NCI-H1105 (cell line): ENCODE measurements at places on chromosomes 2 and 18.
A peak's percentile ranks its signal among the peaks of the same experiment; 100 is the strongest.

GRCh38 chr2:215498431-215498830 is 62.6 kb upstream of the FN1 start:
- no peak for DNase-seq

GRCh38 chr2:69125816-69126215 is 112.8 kb downstream of the ANTXR1 start:
- no peak for DNase-seq

- no peak for DNase-seq
These were observed 48.3 kb downstream of the TTC21B start for GRCh38 chr2:165905269-165905668.

GRCh38 chr18:78010363-78010762 is 760.7 kb downstream of the GALR1 start:
- no peak for DNase-seq

GRCh38 chr2:159064446-159065301 is 96.2 kb downstream of the TANC1 start:
- DNase-seq, result no peak

- no peak for DNase-seq
These were observed 277.7 kb upstream of the HNRNPA3 start for GRCh38 chr2:176934869-176935415.

DNA sequence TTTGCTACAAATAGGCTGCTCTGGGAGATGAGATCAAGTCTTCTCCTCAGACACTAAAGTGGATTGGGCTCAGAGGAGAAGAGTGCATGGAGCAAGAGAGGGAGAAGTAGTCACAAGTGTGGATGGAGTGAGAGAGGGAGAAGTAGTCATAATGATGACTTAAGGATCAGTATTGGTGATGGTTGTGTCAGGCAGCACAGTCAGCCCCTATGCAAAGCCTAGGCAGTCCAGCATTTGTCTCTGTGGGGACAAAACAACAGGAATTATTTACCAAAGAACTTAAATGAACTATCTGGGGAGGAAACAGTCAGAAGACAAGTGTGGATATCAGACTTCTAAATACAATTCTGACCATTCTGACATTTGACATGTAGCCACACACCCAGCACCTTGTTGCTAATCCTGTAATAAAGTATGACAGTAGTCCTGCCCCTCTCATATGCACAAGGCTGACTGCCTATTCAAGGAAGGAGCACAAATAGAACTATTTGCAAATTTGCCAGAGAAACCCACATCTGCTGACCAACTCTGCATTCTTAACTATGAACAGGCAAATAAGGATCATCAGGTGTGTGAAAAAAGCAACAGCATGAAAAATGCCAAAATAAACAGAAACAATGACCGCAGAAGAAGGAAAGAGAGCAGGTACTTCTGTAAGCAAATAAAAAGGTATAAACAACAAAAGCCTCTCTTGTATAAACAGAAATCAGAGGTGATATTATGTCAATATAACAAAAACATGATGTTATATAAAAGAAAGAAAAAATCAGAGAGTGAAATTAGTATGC is 1597.9 kb upstream of the ACVR2A start:
- DNase-seq, result no peak

DNA sequence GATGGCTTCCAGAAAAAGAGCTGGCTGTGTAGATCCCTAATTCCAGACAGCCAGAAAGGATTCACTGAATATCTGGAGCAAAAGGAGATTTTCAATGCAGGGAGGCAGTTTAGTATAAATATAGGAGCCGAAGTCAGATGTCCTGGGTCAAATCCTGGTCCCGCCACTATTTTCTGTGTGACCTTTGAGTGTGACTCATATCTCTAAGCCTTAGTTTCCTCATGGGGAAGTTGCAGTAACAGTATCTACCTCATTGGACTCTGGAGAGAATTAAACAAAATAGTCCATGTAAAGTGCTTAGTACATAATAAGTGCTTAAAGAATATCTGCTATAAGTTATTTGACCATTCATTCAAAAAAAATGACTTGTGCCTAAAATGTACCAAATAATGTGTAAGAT is 52.1 kb upstream of the ITGA6 start:
- DNase-seq, result no peak

GRCh38 chr2:204240961-204241360 is 304.3 kb upstream of the PARD3B start:
- DNase-seq, result no peak

GRCh38 chr18:12015416-12016062 is 34.2 kb downstream of the IMPA2 start:
- DNase-seq, result no peak

GRCh38 chr2:89829828-89830227 is 1138.4 kb downstream of the RPIA start:
- DNase-seq, result no peak

- no peak for DNase-seq
These were observed 577 bp upstream of the TANC1 start for GRCh38 chr2:158967731-158968395.

- no peak for DNase-seq
These were observed 16.5 kb downstream of the TWIST2 start for GRCh38 chr2:238864207-238865014.

DNA sequence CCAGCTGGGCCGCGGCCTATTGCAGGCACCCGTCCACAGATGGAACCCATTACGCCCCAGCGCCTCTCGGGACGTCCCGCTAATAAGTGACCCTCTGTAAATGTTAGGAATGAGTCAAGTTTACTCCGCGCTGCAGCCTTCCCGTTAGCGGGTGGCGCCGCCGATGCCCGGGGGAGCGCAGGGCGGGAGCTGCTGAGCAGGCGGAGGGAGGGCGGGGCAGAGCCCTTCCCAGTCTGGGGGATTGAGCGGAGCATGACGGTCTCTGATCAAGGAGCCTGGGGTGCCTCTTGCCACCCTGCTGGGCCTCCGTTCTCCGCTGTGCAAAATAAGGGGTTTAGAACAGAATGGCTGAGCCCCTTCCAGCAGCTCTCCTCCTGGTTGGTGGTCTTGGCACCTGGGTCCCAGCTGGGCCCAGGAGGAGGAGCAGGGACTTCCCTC is 10.5 kb downstream of the CROCC2 start:
- no peak for DNase-seq

- no peak for DNase-seq
These were observed 146.5 kb downstream of the CDH2 start for GRCh38 chr18:28030458-28030857.

GRCh38 chr18:75109319-75109691 is 99.6 kb downstream of the PTGR3 start:
- no peak for DNase-seq

DNA sequence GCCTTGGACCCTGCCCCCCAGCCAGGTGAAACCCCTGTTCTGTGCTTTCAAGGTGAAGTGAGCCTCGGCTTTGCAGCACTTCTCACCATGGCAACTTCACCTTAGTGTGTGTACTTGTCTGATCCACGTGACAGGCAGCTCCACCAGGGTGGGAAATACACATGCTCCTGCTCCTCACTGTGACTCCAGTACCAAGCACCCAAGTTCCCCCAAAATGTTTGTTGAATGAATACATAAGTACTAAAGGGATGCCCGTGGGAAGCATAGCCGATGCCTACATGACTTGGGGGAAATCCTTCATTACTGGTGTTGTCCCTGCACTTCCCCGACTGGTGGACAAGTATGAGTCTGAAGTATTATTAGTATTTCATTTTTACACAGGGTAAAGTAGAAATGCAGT is 41.8 kb upstream of the GBX2 start:
- DNase-seq, result no peak

DNA sequence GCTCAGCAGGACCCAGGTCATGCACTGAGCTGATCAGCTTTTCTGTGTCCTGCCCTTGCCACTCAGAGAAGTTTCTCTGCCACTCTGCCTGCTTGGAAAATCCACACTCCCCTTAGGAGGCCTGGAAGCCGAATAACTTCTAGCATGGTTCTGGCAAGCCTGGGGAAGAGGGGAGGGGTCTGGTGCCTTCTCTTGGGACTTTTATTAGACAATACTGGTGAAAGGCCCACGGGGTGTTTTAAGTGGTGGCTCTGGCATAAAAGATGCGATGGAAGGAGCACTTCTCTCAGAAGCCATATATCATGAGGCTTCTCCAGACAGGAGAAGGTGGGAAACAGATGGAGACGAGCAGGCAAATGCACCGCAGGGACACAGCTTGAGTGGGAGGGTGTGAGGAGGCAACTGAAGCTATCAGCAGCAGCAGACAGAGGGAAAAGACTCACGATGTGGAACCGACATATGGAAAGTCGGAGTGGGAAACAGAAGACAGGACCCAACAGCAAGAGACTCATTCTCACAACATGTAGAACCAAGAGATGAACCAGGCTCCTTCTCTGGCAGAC is 141.8 kb upstream of the CTNNA2 start:
- no peak for DNase-seq

DNA sequence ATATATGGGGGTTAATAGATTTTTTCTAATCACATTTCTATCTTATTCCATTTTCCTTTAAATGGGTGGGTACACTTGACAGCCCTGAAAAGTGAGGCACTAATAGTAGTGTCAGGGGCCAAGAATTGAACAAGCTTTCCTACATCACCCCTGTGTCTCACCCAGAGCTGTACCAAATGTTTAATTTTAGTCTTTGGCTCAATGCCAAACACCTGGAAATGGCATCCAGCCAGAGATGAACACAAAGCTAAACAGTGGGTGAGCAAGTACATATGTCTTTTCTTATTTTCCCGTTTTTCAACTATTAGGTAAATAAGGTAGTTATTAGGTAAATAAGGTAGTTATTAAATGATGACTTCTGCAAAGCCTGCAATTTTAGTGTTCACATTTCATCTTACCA is 276.3 kb upstream of the ERBB4 start:
- peak; percentile 37 for DNase-seq

GRCh38 chr18:28459587-28459986 is 282.7 kb upstream of the CDH2 start:
- no peak for DNase-seq

DNA sequence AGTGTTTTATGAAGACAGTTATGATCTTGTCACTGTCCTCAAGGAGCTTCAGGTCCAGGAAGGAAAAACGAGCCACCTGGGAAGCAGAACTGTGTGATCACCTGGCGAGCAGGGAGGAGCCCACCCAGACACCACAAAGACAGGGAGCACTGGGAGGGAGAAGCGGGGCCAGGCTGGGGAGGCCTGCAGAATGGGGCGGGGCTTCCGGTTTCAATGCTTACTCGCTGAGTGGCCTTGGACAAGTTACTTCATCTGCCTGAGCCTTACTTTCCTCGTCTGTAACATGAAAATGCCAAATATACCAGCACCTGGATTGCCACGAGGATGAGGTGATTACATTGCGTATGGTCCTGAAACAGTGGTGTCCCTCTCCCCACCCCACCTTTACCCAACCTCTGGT is 227.5 kb downstream of the ANKRD30B start:
- DNase-seq, result no peak

DNA sequence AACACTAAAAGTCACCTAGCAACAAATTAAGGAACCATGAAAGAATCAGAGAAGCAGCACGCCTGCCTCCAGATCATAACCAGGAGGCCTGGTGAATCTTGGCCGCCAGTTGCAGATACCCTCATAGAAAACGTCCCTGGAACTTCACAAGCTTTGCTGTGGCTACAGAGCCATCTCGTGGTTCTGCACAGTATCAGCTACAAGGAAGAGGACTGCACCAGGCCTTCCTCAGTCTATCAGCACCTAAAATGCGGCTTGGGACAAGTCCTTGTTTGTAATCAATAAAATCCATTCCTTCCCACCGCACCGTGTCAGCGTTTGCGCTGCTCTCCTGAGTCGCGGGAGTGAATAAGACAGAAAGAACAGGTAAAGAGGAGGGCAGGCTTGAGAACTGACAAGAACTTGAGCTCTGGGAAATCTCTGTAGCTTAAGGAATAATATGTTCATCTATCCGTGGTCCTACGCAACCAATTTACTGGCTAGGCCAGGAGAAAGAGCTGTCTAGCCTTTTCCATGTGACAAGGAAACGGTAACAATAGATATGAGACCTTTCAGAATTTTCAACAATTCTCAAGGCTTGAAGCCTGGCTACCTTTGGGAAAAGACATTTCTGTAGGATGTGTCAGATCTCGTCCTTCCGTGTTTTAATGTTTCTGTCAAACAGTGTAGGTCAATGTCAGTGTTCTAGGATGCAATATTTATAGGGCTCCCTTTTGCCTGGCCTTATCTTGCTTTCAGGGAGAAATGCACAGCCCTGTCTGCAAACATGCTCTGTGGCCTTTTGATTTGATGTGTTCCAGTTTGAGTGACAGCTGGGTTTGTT is 128.5 kb upstream of the RAB12 start:
- no peak for DNase-seq

DNA sequence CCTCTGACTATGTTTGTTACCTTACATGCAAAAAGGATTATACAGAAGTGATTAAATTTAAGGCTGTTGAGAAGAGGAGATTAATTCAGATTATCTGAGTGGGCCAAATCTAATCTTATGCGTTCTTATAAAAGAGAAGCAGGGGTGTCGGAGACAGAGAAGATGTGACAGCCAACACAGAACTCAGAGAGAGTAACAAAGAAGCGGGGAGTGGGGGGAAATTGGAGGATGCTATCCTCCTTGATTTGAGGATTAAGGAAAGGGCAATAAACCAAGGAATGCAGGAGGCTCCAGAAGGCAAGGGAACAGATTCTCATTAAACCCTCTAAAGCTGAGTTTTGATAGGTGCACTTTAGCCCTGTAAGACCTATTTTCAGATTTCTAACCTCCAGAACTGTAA is 291.3 kb upstream of the REG3G start:
- DNase-seq, result no peak

DNA sequence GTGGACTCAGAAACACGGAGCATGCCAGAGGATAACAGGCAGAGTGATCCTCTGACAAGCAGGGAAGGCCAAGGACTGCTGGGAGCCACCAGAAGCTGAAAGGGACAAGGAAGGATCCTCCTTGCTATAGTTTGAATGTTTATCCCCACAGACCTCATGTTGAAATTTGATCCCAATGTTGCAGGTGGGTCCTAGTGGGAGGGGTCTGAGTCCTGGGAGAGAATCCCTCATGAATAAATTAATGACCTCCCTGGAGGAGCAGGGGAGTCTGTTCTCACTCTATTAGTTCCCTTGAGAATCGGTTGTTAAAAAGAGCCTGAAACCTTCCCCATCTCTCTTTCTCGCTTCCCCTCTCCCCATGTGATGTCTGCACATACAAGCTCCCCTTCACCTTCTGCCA is 124.4 kb downstream of the FBXO15 start:
- no peak for DNase-seq

GRCh38 chr2:173762221-173762620 is 203.0 kb downstream of the SP3 start:
- no peak for DNase-seq

- no peak for DNase-seq
These were observed 75.5 kb downstream of the ANTXR1 start for GRCh38 chr2:69088466-69088865.

DNA sequence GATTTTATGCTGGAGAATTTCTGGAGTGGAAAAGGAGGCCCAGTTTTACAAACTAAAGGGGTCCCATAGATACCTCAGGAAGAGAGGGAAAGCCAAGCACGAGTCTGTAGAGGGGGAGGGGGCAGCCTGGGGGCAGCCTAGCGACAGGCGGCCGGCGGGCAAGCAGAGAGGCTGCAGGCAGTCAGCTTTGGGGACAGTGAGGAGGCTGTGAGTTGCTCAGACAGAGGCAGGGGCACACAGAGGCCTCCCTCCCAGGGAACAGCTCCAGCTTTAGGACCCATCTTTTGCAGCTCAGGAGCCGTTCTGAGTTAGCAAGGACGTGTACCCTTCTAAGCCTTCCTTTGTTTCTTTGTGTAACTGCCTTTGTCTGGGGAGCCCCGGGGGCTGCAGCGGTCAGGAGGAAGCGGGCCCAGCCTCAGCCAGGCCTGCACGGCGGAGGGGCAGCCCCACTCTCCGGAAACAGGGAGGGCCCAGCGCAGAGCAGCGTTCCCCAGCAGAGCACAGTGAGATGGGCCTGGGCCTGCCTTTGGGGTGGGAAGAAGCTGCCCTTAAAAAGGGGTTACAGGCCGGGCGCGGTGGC is 41.1 kb upstream of the RALBP1 start:
- no peak for DNase-seq

- DNase-seq, result peak; percentile 70
These were observed 29.0 kb upstream of the ZFP36L2 start for GRCh38 chr2:43255296-43255910.
